GM12878 (cell line): ENCODE measurements at places on chromosomes 1 and 21.

- peak; percentile 44 for DNase-seq
These were observed 47.6 kb downstream of the FCRL3 start for GRCh38 chr1:157652859-157653493.

GRCh38 chr1:42977653-42978052, 19.0 kb upstream of the SLC2A1 start:
- DNase-seq = no peak

GRCh38 chr1:85617633-85618100, 37.1 kb downstream of the CCN1 start:
- no peak for DNase-seq

GRCh38 chr1:193661385-193661784, 475.0 kb upstream of the B3GALT2 start:
- no peak for DNase-seq

DNA sequence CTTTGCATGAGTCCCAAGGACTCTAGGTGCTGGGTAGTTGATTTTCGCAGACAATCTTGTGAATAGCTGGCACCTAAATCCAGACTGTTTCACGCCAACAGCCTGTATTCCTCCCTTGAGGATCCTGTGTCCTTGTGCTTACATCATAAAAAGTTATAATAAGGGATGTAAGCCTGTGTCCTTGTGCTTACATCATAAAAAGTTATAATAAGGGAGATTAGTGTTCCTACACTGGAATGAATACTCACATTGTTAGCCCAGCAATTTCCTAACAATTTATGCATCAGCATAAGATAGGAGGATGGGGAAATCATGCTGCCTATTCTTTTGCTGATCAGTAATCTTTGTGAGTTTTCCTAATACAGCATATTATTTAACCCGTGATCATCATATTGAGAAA, 4.0 kb upstream of the HSD3B2 start:
- DNase-seq = no peak

DNA sequence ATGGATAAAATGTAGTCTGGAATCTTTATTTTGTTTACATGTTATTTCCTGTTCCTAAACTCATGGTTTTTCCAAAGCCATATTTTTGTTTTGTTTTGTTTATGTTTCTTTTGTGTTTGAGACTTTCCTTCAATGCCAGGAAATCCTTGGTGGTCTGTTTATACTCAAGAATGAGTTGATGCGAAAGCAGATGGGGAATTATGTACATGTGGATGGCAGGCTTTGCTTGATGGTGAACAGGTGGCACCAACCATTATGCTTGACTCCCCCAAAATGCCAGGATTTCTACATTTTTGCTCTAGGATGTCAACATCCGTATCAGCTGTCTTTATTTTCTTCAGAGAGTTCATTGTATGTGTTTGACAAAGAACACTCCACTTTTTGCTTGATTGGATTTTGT, 448.5 kb downstream of the PRDM2 start:
- DNase-seq = no peak

GRCh38 chr1:9700340-9700739, 48.8 kb downstream of the PIK3CD start:
- no peak for DNase-seq

DNA sequence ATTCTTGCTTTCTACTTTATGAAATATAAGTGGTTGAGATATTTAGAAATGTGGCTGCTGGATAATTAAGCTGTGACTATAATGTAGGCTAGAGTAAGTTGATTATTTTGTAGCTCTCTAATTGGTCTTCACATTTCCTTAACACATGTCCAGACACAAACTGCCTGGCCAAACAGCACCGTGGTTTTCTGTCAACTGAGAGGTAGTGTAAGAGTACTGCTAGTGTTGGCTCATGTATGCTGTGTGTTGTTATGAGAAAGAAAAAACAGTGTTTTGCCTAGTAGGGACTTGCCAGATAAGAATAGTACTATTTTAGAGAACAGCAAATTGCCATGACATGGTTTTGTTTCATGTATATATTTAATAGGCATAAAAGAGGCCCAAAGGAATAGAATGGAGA, 37.1 kb downstream of the TMED5 start:
- DNase-seq = peak; percentile 19
